ENCODE measurements at places on chromosomes 5 and 9. TPM values are rescaled to one million over a fixed set of nuclear protein-coding genes. Genes with fewer than 3 reads are reported as not detected.
A peak's percentile ranks its signal among the peaks of the same experiment; 100 is the strongest.

Gene FOXD4L3
- not detected for total RNA-seq

Gene SLC9A3
- 223 TPM for total RNA-seq

Gene MAPK9
- 35.0 TPM for total RNA-seq

GRCh38 chr9:96626912-96627311 lies 7.3 kb upstream of the CDC14B start:
- DNase-seq: no peak

DNA sequence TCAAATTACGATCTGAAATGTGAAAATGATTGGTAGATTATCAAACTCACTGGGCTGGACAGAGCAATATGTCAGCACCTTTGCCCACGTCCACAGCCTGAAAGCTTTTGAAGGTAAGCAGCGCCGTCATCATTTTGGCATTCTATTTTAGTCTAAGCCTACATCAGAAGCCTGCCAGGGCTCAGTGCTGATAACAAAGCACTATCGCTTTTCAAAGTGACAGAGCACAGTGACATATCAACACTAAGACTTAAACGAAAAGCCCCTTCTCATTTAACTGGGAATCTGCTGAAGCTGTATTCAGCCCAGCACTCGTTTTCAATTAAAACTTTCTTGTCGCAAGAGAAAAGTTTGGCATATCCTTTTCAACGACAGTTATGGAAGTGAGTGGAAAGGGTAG lies 1076.3 kb downstream of the PTPRD start:
- no peak for DNase-seq

GRCh38 chr9:135178498-135178897 lies 91.0 kb downstream of the OLFM1 start:
- no peak for DNase-seq

- DNase-seq: no peak
Measured at GRCh38 chr5:54760182-54760935, 225.0 kb downstream of the ESM1 start.

DNA sequence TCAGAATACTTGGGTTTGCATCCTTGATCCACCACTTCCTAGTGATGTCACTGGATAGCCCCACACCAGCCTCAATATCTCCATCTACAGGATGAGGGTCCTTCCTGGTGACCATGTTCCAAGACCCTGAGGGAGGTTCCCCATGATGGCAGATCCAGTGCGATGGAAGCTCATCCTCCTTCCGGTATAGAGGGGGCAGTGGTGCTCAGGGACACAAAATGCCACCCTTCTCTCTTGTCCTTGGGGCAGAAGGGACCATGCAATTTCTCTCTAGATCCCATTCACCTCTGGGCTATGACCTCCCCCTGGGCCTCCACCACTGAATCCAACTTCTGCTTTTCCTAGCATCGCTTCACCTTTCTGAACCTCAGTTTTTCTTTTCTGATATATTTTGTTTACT lies 5.4 kb upstream of the SLC25A51 start:
- no peak for DNase-seq

DNA sequence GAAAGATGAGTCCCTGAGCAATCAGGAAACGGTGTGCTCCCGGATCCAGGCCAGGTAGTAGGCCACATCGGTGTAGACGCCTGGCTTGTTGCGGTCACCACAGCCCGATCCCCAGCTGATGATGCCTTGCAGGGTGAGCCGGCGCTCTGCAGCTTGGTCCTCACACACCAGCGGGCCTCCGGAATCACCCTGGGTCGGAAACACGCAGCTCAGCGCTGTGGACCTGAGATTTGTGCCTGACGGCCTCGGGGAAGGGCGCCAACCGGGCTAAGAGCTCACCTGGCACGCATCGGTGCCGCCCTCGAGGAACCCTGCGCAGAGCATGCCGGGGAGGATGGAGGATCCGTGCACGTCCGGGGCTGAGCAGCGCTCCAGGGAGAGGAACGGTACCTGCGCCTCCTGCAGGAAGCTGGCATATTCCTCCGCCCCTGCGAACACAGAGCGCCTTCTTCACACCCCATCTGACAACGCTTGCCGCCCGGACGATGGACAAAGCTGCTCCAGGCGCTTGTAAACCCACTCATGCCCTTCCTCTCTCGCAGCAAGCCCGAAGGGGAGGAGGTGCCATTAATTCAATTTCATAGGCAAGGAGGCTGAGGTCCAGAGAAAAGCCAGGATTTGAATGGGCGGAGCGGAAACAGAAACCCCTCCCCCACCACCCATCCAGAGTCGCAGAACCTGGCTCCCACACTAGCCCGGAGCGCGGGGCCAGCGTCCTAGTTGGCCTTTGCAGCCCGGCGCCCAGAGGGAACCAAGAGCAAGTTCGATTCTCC lies 2.0 kb upstream of the PFN3 start:
- peak; percentile 86 for DNase-seq

DNA sequence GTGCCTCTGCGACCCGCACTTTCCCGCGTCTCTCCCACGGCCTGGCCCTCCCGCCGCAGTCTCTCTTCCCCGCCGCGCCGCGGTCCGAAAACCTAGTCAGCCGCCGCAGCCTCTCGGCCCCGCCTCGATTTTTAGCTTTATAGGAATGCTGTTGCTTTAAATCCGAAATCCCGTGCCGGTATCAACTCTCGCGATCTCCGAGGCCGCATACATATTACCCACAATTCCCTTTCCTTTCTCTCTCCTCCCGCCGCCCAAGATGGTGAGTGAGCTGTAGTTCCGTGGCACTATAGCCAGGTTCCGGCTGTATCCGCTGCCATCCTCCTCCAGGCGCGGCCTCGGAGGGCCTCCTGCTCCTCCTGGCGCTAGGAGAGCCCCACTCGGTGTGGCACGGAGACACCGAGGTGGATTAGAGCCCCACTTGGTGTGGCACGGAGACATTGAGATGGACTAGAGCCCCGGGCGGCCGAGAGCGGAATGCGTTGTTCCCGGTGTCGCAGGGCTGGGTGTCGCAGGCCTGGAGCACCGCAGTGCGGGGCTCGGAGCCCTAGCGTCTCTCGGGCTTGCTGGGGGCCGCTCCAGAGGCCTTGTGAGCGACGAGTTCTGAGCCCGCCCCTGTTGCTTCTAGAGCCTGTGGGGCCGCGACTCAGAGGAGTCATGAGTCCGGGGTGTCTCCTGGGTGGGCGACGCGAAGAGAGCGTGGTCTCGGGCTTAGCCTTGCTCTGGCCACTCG lies at the start of the genes MED22 and RPL7A:
Gene MED22 (minus strand): TSS at position 147 of the 733 bp plus-strand sequence. CDS start 1,469 bp downstream, outside the sequence.
Gene RPL7A (plus strand): TSS at position 234 of the 733 bp plus-strand sequence. CDS start 26 bp downstream, at position 260.
- peak; percentile 95 for DNase-seq

GRCh38 chr9:24095246-24095645 lies 269.2 kb upstream of the ELAVL2 start:
- no peak for DNase-seq

DNA sequence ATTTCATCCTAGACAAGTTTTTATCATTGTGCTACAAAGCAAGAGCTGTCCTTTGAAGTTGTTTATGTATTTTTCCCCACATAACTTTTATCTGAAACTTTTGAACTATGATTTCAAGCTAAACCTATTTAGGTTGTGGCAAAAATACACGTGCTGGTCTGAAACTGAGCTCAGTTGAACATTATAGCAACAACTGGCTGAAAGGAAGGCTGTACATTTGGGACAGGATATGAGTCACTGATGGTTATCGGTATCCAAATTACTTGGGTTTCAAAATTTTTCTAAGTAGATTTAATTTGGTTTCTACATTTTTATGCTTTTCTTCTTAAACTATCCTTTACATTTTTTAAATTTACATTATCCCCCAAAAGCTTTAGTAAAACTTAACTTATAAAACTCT lies 627.3 kb upstream of the NUDT12 start:
- DNase-seq: no peak

Data from transverse colon (tissue), 4 donors.